ENCODE measurements at places on chromosomes 13 and 19. TPM values are rescaled to one million over a fixed set of nuclear protein-coding genes. Genes with fewer than 3 reads are reported as not detected.
A peak's percentile ranks its signal among the peaks of the same experiment; 100 is the strongest.

The CCDC122 gene
- 2.8 TPM for total RNA-seq

The RXFP2 gene
- total RNA-seq, result not detected

DNA sequence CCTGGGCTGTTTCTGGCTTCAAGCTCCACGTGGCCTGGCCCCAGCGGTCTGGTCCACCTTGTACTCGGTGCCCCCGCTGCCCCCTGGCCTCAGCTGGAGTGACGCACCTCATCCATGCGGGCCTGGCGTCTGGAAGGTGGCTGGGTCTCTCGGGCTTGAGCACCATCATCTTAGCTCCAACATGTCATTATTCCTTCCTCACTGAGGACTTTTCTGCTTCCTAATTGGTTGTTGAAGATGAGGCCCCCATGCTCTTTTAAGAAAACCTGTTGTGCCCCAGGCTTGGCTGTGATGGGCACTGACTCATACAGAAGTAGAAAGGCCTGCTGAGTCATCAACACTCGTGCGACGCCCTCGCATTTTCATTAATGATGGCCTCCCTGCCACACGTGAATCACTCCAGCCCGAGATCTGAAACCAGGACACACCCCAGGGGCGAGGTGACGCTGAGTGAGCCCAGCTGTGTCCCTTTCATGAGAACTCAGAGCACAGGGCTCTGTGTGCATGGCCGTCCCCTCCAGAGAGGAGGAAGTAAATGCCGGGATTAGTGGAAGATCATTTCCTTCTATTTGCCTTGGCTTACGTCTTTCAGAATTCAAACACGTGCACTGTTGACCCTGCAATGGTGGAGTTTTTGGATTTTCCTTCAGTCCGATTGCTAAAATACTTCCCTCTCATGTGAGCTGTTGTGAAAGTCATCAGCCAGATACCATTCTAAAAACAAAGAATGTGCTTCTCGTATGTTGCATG lies 14.0 kb upstream of the GJA3 start:
- H3K36me3 ChIP-seq, result no peaks in the 10 kb centered on the region
- DNase-seq, result peak; percentile 38
- peaks cover 52% of the 10 kb centered on the region for H3K27me3 ChIP-seq
- H3K27ac ChIP-seq, result no peak overlapping the region
- H3K4me3 ChIP-seq, result no peak overlapping the region
- H3K4me1 ChIP-seq, result peaks cover 3% of the 10 kb centered on the region

- no peaks in the 10 kb centered on the region for H3K36me3 ChIP-seq
- H3K27ac ChIP-seq, result no peak overlapping the region
- peaks cover 23% of the 10 kb centered on the region for H3K27me3 ChIP-seq
- no peaks in the 10 kb centered on the region for H3K4me1 ChIP-seq
Observed at GRCh38 chr13:101417043-101417406, 717 bp upstream of the NALCN start.

The CLEC17A gene
- total RNA-seq, result not detected

GRCh38 chr13:96900986-96901385 lies 93.3 kb downstream of the OXGR1 start:
- no peak overlapping the region for H3K27ac ChIP-seq
- no peak for DNase-seq
- peaks cover 2% of the 10 kb centered on the region for H3K4me1 ChIP-seq
- H3K27me3 ChIP-seq, result no peaks in the 10 kb centered on the region

DNA sequence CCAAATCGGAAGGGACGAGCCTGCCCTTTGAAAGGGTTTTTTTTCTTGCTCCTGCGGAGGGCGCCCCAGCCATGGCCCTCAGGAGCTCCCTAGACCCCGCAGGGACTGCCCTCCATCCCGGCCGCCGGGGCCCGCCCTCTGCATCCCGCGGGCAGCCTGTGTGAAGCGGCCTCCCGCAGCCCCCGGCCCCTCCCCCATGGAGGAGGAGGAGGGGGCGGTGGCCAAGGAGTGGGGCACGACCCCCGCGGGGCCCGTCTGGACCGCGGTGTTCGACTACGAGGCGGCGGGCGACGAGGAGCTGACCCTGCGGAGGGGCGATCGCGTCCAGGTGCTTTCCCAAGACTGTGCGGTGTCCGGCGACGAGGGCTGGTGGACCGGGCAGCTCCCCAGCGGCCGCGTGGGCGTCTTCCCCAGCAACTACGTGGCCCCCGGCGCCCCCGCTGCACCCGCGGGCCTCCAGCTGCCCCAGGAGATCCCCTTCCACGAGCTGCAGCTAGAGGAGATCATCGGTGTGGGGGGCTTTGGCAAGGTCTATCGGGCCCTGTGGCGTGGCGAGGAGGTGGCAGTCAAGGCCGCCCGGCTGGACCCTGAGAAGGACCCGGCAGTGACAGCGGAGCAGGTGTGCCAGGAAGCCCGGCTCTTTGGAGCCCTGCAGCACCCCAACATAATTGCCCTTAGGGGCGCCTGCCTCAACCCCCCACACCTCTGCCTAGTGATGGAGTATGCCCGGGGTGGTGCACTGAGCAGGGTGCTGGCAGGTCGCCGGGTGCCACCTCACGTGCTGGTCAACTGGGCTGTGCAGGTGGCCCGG lies 815 bp downstream of the MAP3K10 start:
- H3K36me3 ChIP-seq, result no peaks in the 10 kb centered on the region
- peaks cover 14% of the 10 kb centered on the region for H3K4me1 ChIP-seq
- H3K4me3 ChIP-seq, result peak overlapping the region; percentile 56

The ZNF573 gene
- 17.1 TPM for total RNA-seq

- DNase-seq, result peak; percentile 84
- H3K4me3 ChIP-seq, result peak within 1 kb of the TSS; percentile 55
- H3K36me3 ChIP-seq, result no peaks in the 10 kb centered on the region
- H3K27ac ChIP-seq, result no peak within 1 kb of the TSS
- peaks cover 21% of the 10 kb centered on the region for H3K4me1 ChIP-seq
Observed at GRCh38 chr19:38224014-38224862, at the start of gene DPF1. Gene DPF1 (minus strand): TSS chr19:38224222. CDS start chr19:38224142, 80 bp downstream.

The RFXAP gene
- total RNA-seq, result 2.2 TPM

GRCh38 chr19:15300533-15301197 lies 31.7 kb downstream of the BRD4 start:
- H3K27me3 ChIP-seq, result no peaks in the 10 kb centered on the region
- H3K4me1 ChIP-seq, result peaks cover 34% of the 10 kb centered on the region
- no peak overlapping the region for H3K4me3 ChIP-seq
- H3K27ac ChIP-seq, result no peak overlapping the region
- H3K36me3 ChIP-seq, result peaks cover 10% of the 10 kb centered on the region

DNA sequence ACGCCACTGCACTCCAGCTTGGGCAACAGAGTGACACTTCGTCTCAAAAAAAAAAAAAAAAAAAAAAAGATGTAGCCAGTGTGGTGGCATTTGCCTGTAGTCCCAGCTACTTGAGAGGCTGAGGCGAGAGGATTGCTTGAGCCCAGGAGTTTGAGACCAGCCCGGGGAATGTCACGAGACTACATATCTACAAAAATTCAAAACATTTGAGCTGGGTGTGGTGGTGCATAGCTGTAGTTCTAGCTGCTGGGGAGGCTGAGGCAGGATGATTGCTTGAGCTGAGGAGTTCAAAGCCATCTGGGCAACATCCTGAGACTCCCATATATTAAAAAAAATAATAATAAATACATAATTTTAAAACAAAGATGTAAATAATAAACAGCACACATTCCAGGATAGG lies 46.6 kb downstream of the SMARCA4 start:
- H3K4me1 ChIP-seq, result no peaks in the 10 kb centered on the region
- no peak for DNase-seq
- no peak overlapping the region for H3K4me3 ChIP-seq
- no peaks in the 10 kb centered on the region for H3K27me3 ChIP-seq
- H3K27ac ChIP-seq, result no peak overlapping the region

DNA sequence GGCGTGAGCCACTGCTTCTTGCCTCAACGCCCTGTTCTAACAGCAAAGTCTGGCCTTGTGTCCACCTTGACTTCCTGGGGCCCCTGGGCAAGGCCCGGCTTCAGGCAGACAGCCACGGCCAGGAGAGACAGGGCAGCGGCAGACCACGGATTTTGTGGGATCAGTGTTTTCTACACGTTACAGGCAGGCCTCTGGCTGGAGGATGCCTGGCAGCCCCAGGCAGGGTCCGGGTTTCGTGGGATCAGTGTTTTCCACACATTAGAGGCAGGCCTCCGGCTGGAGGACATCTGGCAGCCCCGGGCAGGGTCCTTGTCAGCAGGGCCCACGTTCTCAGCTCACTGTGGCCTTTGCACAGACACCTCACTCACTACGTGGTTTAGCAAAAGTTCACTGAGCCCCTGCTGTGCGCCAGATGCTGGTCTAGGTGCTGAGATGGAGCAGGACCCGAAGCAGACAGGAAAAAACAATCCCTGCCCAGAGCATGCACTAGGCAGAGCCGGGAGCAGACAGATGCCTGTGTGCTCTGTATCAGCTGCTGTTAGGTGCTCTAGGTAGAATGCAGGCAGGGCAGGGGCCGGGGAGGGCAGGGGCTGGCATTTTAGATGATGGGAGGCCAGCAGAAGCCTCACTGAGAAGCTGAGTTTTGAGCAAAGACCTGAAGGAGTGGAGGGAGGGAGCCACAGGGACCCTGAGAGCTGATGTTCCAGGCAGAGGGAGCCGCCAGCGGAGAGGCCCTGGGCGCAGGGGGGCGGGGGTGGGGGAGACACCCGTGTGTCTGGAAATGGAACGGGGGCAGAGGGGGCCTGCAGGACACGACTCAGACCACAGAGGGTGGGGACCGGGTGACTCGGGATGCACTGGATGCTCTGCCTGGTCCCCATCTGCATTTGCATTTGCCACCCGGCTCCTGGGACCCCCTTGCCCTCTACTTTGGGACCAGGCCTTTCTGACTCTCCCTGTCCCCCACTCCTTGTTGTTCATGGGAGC lies 25.0 kb upstream of the NCCRP1 start:
- peaks cover 53% of the 10 kb centered on the region for H3K36me3 ChIP-seq
- no peaks in the 10 kb centered on the region for H3K27me3 ChIP-seq
- DNase-seq, result no peak
- H3K27ac ChIP-seq, result no peak overlapping the region
- no peak overlapping the region for H3K4me3 ChIP-seq
- peaks cover 22% of the 10 kb centered on the region for H3K4me1 ChIP-seq
